NCI-H82 (cell line): ENCODE measurements at places on chromosomes 2 and 18.

DNA sequence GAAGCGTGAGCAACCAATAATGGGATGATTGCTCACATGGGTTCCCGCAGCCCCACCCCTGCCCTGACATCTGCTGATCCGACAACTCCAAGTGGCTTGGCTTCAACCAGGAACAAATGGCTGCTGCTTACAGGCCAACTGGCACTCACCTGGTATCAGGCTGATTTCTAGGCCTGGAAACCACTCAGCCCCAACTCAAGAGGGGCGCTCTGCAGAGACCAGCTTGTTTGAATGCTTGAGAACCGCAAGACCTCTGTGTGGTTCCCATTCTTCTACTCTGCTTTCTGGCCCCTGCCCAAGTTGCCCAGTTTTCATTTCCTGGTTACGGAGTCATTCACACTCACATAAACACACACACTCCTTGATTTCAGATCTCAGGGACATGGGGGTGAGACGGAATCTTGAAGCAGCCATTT, 52.0 kb downstream of the TNP1 start:
- DNase-seq = peak; percentile 68

- no peak for DNase-seq
Measured at GRCh38 chr2:40471866-40472265, 20.0 kb upstream of the SLC8A1 start.

GRCh38 chr18:51559198-51559901, 361.9 kb upstream of the MEX3C start:
- no peak for DNase-seq

GRCh38 chr2:50097148-50097547, 934.8 kb downstream of the NRXN1 start:
- DNase-seq = peak; percentile 23

- DNase-seq = no peak
Measured at GRCh38 chr2:203242518-203242917, 3.7 kb downstream of the CYP20A1 start.
